ENCODE measurements at places on chromosomes 6 and 20.

DNA sequence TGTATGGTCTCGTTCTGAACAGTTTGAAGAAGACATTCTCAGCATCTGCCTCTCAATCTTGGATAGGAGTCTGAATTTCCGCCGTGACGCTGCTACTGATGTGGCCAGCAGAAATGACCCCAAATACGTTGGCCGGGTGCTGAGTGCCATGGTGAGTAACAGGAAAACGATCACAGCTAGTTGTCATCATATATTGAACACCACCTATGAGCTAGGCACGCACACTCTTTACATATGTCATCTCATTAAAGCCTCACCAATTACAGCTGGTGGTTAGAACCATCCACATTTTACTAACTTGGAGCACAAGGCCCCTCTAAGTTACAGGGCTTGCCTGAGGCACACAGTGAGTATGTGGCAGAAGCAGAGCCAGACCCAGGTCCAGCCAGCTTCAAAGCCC, 17.1 kb downstream of the TGM3 start:
- DNase-seq = no peak

DNA sequence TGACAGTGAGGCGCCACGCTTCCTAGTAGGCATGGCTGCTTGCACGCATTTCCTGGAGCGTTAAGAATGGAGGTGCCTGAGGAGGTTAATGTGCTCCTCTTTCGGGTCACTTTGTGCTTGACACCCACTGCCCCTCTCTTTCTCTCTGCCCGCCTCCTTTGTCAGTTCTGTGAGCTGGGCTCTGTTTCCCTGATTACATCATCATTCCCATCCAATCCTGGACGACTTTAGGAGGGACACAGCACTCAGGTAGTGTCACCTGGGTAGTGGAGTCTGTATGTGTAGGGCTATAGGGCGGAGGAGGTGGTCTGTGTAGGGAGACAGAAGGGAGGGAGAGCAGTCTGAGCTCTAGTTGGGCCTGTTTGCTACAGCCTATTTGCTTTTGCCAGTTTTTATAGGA, 136.8 kb downstream of the JARID2 start:
- no peak for DNase-seq

DNA sequence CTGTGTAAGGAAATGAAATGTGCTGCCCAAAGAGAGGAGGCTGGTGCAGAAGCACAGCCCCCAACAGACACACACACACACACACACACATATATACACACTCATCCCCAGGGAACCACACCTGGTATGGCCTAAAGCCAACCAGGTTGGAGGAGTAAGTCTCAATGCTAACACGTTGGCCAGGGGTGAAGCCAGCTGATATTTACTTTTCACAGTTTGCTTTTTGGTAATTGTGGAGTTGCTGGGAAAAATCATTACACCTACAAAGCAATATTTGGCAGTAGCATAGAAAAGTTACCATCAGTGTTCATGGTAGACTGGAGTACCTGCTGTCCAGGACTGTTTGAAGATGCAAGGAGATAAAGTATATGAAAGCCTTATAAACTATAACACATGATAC, 50.3 kb upstream of the NAA20 start:
- DNase-seq = no peak

GRCh38 chr6:328136-328670, 35.9 kb downstream of the DUSP22 start:
- DNase-seq = no peak

GRCh38 chr6:40968620-40969164, 70.3 kb downstream of the UNC5CL start:
- no peak for DNase-seq

- no peak for DNase-seq
Observed at GRCh38 chr20:40646361-40646760, 42.7 kb downstream of the MAFB start.

- no peak for DNase-seq
Observed at GRCh38 chr6:122136386-122136785, 263.1 kb upstream of the HSF2 start.

DNA sequence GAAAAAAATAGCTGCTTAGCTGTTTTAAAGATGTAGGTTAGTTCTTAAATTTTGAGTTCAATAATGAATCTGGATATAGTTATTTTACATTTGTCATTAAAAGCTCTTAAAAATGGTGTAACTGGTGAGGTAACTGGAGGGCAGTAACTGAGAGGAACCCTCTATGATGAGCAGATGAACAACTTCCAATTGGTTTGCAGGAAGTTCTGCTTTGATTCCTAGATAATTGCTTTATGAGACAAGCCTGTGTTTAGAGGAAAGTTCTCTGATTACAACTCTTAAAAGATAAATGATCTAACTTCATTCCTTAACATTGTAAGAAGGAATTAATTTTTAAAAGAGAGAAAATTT, 8.5 kb downstream of the MYLIP start:
- no peak for DNase-seq

DNA sequence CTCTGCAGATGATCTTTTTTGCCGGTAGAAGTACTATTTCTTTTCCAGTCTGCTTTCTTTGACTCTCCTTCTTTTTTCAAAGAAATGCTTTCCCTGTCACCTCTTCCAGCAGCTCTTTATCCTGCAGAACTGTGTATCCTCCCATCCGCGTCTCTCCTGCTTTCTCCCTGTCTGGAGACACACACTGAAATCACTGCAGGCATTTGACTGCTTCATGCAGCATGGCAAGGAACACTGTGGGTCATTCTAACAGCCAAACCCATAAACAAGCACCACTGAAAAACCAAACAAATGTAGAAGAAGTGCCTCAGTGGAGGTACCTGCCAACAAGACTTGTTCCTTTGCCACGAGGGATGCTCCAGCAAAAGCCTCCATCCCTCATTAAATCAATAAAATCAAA, 403.7 kb upstream of the CITED2 start:
- no peak for DNase-seq

- peak; percentile 43 for DNase-seq
Observed at GRCh38 chr6:41939848-41940758, 1.5 kb downstream of the CCND3 start.

DNA sequence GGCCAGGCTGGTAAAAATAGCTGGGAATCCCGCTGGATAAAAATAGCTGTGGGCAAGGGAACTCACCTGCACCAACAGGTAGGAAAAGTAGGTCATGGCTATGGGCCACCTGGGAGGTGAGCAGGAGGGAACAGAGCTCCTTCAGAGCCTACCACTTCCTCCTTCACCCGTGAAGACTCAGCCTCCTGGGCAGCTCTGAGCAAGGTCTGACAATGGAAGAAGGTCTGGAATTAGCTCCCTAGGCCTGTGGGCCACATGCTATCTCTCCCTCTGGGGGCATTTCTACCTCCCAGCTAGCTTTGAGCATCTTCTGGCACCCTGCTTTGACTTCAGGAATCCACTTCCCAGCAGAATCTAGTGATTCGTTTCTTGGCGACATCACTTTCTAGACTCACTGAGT, 153.9 kb downstream of the MRPL14 start:
- DNase-seq = no peak

DNA sequence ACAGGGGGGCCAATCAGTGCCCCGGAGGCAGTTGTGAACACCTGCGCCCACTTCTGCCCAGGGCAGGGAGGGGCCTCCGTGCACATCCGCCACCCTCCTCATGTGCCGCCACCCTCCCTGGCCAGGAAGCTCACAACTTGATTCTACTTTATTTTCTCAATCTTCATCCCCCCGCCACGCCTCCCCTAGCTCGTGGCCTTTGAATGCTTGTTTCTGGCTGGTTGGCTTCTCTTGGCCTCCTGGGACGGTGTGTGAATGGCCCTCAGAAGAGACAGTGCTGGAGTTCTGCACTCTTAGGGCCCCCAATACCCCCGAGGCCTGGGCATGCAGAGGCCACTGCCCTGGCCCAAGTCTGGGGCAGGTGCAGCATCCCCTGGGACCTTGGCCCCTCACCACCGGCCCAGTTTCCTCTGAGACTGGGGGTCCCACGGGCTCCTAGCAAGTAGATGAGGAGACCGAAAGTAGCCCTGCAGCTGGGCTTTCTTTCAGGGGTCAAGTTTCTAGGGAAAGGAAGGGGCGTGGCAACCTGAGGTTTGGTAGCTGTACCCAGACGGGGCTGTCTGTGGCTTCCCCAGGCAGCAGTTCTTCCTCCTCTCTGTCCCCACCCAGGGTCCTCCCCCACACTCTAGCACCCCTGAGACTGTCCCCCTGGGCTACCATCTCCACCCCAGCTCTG, 1.3 kb downstream of the RGS19 start:
- DNase-seq = no peak

DNA sequence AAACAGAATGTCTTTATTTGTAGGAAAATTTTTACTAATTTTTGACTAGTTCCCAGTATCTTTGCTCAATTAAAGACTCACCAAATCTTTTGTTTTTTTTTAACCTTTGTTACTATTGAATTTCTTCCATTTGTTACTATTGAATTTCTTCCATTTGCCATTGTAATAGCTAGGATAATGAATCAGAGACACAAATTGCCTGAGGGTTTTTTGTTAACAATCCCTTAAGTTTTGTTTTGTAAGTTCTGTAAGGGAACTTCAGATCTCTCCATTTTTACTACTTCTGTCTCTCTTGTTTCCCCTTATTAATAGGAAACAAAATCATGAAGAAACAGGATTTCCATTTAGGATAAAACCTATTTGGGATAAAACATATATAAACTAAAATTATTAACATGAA, 104.3 kb downstream of the MAP3K4 start:
- no peak for DNase-seq

- no peak for DNase-seq
Observed at GRCh38 chr6:157761331-157761921, 61.6 kb upstream of the SNX9 start.

DNA sequence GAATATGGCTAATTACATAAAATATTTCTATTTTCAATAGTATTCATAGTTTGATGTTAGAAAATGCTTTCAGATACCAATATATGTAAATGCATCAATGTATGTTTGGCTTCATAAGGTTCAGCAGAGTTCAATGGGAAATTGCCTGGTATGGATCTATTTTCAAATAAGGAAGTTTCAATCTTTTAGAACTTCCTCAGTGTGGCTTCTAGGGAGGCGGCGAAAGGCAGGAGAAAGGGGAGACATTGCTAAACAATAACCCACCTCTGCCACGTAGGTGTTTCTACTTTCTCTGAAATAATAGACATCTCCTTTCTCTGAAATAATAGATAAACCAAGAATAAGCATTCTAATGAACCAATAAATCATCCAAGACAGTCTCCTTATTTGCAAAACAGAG, 237.7 kb upstream of the RAB32 start:
- DNase-seq = no peak

GRCh38 chr20:56808117-56808725, 179.1 kb downstream of the TFAP2C start:
- DNase-seq = no peak

- DNase-seq = no peak
Observed at GRCh38 chr6:161088676-161089328, 97.2 kb downstream of the MAP3K4 start.

DNA sequence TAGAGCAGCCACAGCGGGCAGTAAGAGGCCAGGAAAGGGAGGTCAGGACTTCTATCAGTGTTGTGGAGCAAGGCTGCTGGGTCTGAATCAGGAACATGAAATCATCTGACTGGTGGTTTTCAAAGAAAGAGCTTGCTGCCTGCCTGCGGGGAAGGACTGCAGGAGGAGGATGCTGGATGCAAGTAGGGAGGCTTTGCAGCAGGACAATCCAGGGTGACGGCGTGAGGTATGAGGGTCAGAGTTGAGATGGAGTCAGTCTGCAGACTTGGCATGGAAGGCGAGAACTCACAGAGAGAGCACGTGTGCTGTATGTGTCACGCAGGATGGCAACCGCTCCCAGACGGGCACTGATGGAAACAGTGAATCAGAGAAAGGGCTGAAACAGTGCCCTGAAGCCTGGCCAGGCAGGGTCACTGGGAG, 59.2 kb upstream of the CD93 start:
- no peak for DNase-seq

DNA sequence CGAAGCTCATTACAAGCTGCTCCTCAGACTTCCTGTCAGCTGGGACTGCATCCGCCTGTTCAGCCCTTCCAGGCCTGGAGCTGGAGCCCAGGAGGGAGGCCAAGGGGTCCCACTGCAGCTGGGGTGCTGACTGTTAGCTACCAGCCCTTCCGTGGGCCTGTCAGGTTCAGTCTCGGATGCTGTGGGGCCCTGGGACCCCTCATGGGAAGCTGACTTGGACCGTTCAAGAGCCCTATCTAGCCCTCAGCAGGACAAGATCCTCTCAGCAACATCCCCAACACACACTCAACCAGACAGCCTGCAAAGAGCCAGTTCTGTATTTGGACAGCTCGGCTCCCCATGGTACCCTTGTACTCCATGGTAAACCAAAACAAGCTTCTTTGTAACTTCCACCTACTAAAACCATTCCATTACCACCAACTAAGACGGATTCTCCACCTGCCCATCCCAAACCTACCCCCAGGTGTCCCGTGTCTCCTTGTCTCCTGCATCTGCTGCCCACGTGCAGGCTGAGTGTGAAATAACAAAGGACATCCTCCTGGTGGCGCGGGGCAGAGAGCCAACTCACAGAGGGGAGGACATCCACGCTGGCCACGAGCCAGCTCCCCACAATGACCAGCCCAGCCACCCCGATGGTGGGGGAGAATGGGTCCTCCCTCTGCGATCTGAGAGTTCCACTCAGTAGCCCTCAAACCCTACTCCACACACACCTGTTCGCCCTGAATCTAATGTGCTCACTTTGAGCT, 111.2 kb downstream of the TAF4 start:
- DNase-seq = no peak

DNA sequence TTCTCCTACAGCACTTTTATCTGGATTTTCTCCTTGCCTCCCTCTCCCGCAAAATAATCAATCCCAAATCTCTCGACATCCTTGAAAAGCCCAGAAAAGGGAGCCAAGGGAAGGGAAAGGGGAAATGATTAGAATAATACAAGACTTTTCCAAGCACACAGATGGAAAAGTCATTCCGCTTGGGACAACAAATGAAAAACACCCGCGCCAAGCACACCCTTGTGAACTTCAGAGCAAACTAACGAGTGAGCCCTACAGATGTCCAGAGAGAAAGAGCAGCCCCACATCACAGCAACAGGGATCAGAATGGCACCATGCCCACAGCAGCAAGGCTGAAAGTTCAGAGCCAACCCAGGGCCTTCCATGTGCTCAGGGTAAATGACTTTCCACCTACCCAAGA, 49.6 kb downstream of the NINL start:
- DNase-seq = no peak

All from stimulated activated CD8-positive, alpha-beta memory T cell treated with anti-CD3 and anti-CD28 coated beads, Interleukin-2, amount 100 ng/mL, for 48 hours (primary cell).